ENCODE measurements at places on chromosomes 5 and 9.

DNA sequence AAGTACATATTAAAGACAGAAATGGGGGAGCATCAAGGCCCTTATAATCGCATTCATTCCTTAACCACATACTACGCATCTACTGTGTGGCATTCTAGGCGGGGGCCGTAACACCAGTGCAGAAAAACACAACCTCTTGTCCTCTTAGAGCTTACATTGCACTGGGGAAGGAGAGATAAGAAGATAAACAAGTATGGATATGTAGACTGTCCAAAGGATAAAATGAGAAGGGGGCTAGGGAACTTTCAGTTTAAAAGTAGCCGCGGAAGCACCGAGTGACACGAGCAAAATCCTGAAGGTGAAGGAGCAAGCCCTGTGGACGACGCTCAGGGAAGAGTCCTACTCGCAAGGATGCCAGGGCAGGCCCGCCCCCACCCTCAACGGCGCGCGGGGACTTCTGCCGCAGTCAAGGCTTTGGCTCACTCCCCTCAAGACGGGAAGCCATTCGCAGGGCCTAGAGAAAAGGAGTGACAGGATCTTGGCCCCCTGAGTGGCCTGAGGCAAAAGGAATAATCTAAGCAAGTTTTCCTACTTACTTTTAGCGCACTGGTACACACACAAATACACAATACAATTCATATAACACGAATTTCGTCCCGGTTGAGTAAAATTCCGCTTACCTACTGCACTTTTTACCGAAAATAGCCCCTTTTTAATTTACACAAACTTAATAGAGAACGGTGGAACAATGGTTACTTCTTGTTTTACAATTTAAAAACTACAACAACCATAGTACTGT is 1.3 kb upstream of the NIPBL start:
- DNase-seq, result peak; percentile 82

DNA sequence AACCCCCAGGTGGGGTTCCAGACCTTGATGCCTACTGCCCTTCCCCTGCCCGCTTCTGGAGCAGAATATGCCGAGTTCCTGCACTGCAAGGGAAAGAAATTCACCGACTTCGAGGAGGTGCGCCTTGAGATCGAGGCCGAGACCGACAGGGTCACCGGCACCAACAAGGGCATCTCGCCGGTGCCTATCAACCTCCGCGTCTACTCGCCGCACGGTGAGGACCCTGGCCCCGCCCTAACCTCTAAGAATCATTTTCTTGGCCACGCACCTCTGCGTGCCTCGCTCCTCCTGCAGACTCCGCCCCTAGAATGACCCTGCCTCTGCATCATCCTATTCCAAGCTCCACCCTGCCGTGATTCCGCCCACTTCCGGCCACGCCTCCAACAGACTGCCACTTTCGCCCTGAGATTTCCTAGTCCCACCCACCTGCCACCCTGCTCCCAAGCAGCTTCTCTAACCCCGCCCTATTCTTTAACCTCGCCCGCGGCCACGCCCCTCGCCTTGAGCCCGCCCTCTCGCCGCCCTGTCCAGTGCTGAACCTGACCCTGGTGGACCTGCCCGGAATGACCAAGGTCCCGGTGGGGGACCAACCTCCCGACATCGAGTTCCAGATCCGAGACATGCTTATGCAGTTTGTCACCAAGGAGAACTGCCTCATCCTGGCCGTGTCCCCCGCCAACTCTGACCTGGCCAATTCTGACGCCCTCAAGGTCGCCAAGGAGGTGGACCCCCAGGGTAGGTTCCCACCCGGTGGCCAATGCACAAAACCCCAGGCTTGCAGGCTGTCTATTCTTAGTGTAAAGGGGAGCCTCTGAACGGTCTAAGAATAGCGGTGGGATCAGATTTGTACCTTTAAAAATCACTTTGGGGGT is 15.6 kb downstream of the DNM1 start:
- peak; percentile 34 for DNase-seq

DNA sequence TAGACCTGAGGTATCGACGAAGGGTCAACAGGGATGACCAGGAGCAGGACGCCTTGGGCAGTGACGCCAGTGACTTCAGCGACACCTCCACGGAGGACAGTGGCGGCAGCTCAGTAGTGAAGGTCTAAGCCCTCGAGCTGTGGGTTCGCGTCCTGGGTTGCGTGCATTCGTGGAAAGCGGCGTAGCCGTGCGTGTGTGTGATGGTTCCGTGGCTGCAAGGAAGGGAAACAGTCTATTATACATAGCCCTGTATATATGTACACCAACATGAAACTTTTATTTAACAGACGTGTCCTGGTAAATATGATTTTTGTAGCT is 8.4 kb downstream of the PPP1R26 start:
- no peak for DNase-seq

- peak; percentile 44 for DNase-seq
Measured at GRCh38 chr9:133377721-133378216, 1.6 kb downstream of the STKLD1 start.

GRCh38 chr9:131481441-131482342 is 21.0 kb upstream of the POMT1 start:
- no peak for DNase-seq

GRCh38 chr5:136314302-136314701 is 51.0 kb downstream of the TRPC7 start:
- no peak for DNase-seq
